ENCODE measurements at places on chromosomes 1 and 21. TPM values are rescaled to one million over a fixed set of nuclear protein-coding genes. Genes with fewer than 3 reads are reported as not detected.

Gene DISC1
- 6.5 TPM for total RNA-seq

- DNase-seq: no peak
These were observed 4.9 kb downstream of the CD1A start for GRCh38 chr1:158259117-158259516.

- no peak for DNase-seq
These were observed 1502.5 kb downstream of the KCNT2 start for GRCh38 chr1:195105773-195106172.

GRCh38 chr1:60952612-60953111 is 129.7 kb upstream of the NFIA start:
- DNase-seq: no peak

Gene TLR5
- total RNA-seq: 0.50 TPM

- no peak for DNase-seq
These were observed 779 bp upstream of the DEGS1 start for GRCh38 chr1:224182057-224182865.

DNA sequence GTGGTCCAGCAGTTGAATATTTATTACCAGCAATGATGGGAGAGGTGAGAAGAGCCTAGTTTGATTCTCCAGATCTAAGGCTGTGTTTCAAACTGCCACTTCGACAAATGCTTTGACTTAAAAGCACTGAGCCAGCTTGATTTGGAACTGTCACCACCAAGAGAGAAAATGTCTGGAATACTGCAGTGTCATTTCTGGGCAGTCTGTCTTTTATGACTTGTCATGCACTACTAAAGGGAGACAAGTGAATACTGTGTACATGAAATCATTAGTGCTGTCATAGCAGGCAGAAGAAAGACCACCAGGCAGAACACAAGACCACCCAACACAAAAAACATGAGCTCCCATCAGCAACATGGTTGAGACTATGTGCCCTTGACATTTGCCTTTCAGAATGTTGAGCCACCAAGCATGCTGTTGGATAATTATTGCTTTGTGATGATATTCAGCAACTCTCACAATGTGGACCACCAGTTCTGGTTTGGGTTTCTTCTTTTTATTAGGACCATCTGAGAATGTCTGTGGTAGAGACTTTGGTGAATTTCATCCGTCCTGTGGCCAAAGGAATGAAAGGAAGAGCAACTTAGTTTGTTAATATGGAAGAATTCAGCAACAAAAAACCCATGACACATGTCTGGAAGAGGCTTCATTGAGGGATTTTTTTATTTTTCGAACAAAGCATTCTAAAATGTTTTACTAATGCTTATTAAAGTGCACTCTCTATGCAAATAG is 125.8 kb downstream of the NTMT2 start:
- no peak for DNase-seq

DNA sequence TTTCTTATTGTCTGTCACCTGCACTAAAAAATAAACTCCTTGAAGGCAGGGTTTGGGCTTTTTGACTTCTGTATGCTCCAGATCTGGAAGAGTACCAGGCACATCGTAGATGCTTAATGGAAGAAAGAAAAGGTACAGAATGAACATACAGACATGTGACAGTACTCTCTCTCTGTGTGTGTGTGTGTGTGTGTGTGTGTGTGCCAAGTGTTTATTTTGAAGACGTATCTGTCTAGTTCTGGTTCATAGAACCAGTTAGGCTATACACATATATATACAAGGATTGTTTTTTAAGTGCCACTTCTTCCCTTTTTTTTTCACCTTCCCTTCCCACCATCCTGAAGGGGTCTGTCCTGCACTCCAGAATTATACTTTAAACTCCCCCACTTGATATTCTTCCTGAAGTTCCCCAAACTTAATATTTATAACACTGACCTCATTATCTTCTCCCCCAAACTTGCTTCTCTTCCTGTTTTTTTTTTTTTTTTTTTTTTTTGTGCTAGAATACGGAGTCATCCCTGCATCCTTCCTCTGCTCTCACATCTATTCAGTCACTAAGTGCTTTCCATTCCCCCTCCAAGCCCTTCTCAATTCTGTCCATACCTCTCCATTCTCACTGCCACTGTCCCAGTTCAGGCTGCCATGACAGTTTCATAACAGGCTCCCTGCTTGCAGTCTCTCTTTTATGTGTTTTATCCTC is 5.4 kb upstream of the KCNA3 start:
- no peak for DNase-seq

- no peak for DNase-seq
These were observed 163.5 kb upstream of the LMO4 start for GRCh38 chr1:87165177-87165576.

Gene KIF2C
- total RNA-seq: 62.9 TPM

DNA sequence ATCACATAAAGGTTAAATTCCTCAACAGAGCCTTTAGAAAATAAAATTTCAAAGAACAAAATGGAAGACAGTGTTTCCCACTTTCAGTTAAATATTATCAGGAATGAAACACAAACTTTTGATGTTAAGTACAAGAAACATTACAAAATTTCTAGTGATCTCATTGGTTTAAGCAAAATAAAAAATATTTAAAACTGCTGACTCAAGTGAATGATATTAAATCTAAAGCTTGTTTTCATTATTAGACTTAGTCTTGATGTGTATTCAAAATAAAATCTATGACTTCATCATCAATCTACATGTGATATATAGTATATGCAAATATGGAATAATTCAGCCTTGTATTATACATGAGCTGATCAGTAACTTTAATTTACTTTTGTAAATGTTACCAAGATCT is 584.9 kb downstream of the PTBP2 start:
- DNase-seq: no peak

Gene KLHDC7A
- 19.9 TPM for total RNA-seq

Gene HTR6
- total RNA-seq: 0.66 TPM

All from GM23338 (cell line).